ENCODE measurements at places on chromosomes 2 and 18. TPM values are rescaled to one million over a fixed set of nuclear protein-coding genes. Genes with fewer than 3 reads are reported as not detected.

Gene GCG
- not detected for polyA plus RNA-seq

Gene STARD6
- polyA plus RNA-seq = not detected

Gene CHRNA1
- 0.08 TPM for polyA plus RNA-seq

Gene SP5
- polyA plus RNA-seq = not detected

GRCh38 chr18:70428439-70428838, 139.6 kb downstream of the SOCS6 start:
- no peaks in the 10 kb centered on the region for H3K27me3 ChIP-seq
- H3K36me3 ChIP-seq = no peaks in the 10 kb centered on the region
- no peak for DNase-seq

GRCh38 chr2:109337221-109337620, 208.2 kb downstream of the SH3RF3 start:
- H3K4me3 ChIP-seq = no peak overlapping the region
- peaks cover 39% of the 10 kb centered on the region for H3K4me1 ChIP-seq
- H3K36me3 ChIP-seq = no peaks in the 10 kb centered on the region
- no peak for DNase-seq

GRCh38 chr2:111662771-111663470, 221.1 kb downstream of the ANAPC1 start:
- peaks cover 6% of the 10 kb centered on the region for H3K4me1 ChIP-seq
- no peaks in the 10 kb centered on the region for H3K27me3 ChIP-seq
- no peaks in the 10 kb centered on the region for H3K36me3 ChIP-seq
- H3K4me3 ChIP-seq = no peak overlapping the region
- H3K27ac ChIP-seq = no peak overlapping the region

DNA sequence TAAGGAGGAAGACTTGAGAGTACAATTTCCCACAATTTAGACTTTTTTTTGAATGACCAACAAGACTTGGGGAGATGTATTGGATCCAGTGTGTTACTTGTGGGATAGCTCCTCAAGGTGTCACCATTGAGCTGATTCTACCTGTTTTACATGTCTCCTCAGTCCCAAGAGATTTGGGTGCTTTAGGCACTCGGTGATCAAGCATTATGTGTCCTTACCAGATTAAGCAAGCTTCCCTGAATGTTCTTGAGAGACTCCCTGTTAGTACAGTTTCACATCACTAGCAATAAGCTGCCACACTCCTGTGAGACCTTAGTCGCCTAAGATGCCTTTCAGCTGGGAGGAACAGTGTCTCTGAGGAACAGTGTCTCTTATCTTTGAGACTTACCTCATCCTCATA, 384.3 kb upstream of the SYT4 start:
- peak overlapping the region; percentile 76 for H3K27ac ChIP-seq
- peak; percentile 4 for DNase-seq
- H3K4me1 ChIP-seq = peaks cover 33% of the 10 kb centered on the region
- H3K27me3 ChIP-seq = no peaks in the 10 kb centered on the region
- H3K4me3 ChIP-seq = no peak overlapping the region
